ENCODE measurements at places on chromosomes 7 and 10. TPM values are rescaled to one million over a fixed set of nuclear protein-coding genes. Genes with fewer than 3 reads are reported as not detected.

DNA sequence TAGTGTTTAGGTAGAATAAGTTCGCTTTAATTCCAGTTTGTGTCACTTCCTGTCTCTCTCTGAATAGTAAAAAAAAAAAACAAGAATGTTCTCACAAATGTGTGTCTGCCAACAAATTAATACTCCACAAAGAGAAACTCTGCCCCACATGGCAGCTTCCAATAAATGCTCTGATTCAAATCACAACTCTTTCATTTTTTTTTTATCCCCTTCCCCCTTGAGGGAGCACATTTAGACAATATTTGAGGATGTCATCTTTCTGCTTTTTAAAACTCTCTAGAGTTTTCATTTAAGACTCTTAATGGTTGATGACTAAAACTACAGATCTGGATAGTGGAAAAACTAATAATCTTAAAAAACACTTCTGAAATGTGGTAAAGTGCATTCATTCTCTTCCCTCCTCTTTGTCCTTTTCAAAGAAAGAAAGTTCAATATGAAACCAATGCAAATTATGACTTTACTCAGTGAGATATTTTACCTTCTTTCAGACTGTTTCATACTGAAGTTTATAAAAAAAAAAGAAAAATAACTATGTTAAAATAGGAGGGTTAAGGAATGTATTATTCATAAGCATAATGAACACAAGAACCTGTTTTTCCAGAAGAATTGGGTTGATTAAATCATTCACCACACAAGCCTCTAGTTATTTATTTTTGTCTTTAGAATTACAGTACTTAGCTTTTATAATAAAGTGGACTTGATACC lies 42.3 kb downstream of the ARID5B start:
- peak; percentile 62 for DNase-seq

DNA sequence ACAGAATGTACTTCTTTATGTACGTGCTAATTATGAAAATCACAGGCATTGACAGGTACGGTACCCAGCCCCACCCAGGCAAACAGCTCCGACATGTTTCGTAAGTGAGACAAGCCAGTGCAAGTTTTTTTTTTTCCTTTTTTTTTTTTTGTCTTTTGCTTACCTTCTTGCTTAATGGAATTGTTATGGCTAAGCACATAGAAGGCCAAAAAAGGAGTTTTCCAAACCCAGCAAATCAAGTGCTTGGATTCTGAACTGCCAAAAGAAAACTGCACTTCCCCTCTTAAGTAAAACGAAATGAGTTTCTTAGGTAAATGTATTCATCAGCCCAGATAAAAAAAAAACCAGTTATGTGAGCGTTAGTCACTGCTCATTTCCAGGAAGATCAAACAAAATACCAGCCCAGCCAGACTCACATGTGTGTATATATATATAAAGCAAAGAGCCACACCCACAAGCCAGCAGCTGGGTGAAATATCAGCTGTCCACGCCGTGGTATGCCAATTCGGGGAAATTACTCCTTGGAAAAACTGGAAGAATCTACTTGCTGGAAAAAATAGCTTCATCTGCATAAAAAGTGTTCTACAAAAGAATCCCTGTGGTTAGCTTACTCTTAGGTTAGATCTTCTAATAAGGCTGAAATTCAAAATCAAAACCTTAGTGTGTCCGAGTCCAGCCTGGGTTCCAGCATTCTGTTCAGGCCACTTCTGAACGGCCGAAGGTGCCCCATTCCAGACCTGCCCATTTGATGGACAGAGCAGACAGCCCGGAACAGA lies 8.0 kb downstream of the KLF6 start:
- no peak for DNase-seq

DNA sequence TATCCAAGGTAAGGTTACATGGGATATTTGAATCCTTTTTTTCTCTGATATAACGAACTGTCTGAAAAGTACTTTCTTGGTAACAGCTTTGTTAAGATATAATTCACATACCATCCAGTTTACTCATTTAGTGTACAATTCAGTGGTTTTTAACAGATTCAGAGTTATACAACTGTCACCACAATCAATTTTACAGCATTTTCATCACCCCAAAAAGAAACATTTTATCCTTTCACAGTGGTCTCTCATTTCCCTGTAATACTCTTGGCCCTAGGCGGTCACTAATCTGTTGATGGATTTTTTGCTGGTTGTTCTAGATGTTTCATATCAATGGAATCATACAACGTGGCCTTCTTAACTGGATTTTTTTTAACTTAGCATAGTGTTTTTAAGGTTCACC lies 91.6 kb downstream of the GLCCI1 start:
- DNase-seq = no peak

GRCh38 chr10:14142606-14143250 lies 188.0 kb downstream of the FRMD4A start:
- no peak for DNase-seq

GRCh38 chr7:30886608-30887011 lies 25.0 kb upstream of the AQP1 start:
- no peak for DNase-seq

DNA sequence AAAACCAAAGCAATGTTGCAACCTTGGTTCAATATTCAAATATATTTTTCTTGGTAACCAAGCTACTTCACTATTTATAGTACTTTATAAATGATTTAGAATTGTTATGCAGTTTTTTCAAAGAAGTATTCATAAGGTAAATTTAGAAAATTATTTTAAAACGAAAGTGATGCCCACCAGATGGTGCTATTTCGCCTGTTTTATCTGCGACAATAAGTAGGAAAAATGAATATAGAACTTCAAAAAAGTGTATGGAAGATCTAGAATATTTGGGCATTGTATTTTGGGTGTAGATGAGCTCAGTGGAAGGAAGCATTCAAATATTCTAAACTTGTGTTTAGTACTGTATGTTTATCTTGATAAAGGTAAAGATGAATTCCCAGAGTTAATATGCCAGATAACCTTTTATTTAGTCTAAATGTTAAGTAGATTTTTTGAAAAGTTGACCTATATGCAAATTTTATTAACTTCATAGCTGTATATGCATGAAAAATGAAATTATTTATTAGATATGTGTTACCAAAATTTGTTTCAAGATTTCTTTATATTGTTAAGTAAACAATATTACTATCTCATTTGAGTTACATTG lies 93.2 kb downstream of the ADK start:
- DNase-seq = peak; percentile 10

DNA sequence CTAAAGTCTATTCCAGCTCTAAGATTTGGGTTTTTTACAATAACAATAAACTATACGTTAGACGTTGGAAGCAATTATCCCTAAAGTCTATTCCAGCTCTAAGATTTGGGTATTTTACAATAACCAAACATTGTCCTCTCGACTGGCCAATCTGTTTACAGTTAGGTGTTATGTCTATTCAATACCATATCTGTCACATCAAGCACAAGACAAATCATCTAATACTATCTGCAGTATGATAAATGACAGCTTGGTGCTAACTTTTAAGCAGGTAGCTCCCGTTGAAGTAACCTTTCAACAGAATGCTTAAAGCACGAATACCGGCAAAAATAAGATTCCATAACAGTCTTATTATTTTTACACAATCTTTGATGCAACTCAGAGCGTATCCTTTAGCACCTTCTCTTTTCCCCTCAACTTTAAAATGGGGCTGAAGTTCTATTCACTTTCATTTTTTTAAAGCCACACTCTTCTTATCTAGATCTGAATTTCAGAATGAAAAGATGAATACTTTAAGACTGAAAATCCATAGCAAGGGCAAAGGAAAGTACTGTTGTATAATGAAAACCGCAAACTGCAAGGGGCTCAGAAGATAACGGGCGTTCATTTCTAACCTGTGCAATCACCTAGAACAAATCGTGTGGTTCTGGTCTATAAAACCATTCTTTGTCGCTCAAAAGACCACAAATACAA lies 925 bp downstream of the H2AZ2 start:
- no peak for DNase-seq

DNA sequence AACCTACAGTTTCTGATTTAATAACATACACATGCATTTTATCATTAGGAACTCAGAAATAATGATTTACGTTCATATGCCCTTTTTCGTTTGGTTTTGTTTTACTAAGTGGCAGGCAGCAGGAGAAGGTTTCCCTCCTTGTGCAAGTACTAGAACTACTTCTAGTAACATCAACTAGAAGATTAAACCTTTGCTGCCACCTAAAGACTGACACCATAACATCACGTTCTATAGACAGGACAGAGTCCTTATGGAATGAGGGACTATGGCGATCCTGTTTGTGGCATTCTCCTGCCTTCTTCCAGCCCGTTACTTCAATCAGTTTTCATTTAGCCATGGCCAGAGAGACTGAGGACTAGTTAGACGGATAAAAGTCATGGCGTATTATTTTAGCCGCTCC lies 53.2 kb downstream of the GAD2 start:
- DNase-seq = no peak

Gene PON3
- 3.7 TPM for total RNA-seq

Gene RPEL1
- not detected for total RNA-seq

Gene CALN1
- 0.42 TPM for total RNA-seq

Gene TSPAN33
- total RNA-seq = 9.5 TPM

Gene TMEM213
- total RNA-seq = not detected

GRCh38 chr7:154423231-154423630 lies 371.0 kb downstream of the DPP6 start:
- DNase-seq = peak; percentile 20

Gene ZNF33A
- total RNA-seq = 58.4 TPM

- DNase-seq = no peak
These were observed 72.1 kb downstream of the PTPRZ1 start for GRCh38 chr7:121945066-121945465.

DNA sequence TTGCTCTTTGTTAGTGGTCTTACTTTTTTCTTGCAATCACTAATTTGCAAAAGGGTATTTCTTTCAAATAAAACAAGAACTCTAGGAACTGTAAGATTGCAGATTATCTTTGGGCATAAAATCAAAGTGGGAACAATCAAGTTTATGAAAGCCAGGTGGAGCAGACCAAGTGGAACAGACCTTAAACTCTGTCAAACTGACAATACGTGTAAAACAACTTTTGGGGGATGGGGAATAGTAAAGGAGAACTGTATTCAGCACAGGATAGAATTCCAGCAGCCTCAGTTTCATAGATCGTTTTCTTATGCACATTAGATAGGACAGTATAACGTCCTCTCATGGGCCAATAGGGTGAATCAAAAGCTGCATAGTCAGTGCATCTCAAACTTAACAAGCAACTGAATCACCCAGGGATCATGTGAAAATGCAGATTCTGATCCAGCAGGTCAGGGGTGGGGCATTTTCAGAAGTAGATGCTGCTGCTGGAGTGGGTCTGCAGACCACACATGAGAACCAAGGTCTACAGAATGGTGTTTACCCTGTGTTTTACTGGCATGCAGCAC lies 120.7 kb downstream of the PIP4K2A start:
- no peak for DNase-seq

Gene IL2RA
- 0.37 TPM for total RNA-seq

- DNase-seq = no peak
These were observed 59.5 kb upstream of the PRPS1L1 start for GRCh38 chr7:18087026-18087686.

DNA sequence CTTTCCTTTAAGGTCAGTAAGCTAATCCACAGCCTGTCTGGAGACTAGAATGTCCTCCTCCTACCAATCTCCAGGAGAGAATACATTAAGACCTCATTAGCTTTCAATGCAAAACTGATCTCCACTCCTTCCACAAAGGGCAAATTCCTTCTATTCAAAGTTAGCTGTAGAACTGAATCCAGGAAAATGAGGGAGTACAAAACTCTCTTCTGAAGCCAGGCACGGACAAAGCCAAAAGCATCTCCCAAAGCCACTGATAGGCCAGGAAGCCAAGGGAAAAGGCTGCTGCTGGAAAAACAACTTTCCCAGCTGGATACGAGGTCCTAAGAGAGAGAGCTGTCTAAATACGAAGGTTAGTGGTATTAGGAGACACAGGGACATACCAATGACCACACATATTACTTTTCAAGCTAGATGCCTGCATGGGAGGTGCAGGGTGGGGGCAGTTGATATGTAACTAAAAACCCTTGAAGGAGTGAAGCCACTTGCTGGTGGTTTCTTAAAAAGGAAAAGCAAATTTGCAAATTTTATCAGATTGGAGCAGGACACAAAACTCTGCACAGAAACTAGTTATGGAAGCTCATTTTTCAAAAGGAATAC lies 43.6 kb downstream of the MKX start:
- DNase-seq = no peak

Gene ATOH7
- not detected for total RNA-seq

GRCh38 chr10:7277867-7278266 lies 133.0 kb downstream of the SFMBT2 start:
- DNase-seq = no peak

Gene GPR22
- total RNA-seq = 2.2 TPM

- no peak for DNase-seq
These were observed 1.1 kb upstream of the ZC3HAV1L start for GRCh38 chr7:139036901-139037300.

Gene PNLIPRP3
- total RNA-seq = not detected

DNA sequence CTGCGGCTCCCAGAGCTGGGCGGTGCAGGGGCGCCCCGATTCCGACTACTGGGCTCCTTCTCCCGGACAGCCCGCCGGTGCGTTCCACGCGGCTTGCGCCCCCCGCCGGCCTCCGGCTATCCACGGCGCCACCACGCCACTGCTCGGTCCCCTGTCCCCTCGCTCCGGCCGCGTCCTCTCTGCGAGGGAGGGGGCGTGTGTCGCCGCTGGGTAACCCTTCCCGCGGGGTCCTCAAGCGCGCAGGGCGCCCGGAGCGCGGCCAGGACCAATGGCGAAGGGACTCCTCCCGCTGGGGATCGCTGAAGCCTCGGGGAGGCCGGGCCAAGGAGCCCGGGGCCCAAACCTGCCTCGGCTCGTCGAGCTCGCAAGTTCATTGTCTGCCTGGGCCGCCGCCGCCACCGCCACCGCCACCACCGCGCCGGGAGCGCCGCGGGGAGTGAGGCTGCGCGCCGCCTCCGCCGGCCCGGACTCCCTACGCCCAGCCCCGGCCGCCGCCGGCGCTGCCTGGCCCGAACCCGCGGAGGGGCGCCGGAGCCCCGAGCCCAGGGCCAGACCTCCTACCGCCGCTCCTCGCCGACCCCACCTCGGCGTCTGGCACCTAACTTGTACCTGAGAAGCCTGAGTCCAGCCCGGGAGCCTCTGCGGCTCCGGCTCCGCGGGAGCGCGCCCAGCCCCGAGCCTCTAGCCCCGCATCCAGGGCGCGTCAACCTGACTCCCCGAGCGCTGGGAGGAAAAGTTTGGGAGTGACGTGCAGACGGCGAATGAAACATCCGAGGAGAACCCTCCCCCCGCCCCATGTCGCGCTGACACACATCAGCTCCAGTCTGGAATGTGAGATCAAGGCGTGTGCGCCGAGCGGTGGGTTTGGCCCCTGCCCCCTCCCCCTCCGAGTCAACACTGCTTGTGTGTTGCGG lies at the start of gene CHST15:
Gene CHST15, minus strand, starts transcription at position 739 of the 914 bp plus-strand sequence. CDS start 47,386 bp downstream, outside the sequence.
- no peak for DNase-seq

GRCh38 chr10:77643795-77644468 lies 6.3 kb upstream of the KCNMA1 start:
- DNase-seq = no peak

Gene CFAP46
- 0.53 TPM for total RNA-seq

GRCh38 chr10:74415146-74415839 lies 264.3 kb downstream of the ADK start:
- no peak for DNase-seq

DNA sequence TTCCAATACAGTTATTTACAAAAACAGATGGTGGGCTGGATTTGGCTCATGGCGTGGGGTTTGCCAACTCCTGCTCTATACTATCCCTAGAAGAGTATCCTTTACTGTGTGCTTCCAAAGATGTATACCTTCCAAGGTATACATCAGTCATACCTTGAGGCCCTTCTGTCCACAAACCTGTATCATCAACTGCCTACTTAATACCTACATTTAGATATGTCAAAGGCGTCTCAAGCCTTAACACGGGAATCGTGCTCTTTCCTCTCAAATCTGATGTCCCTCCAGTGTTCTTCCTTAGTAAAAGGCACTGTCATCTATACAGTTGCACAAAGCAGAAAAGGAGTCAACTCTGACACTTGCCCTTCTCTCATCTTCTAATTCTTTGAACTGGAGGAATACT lies 36.9 kb downstream of the NAMPT start:
- DNase-seq = no peak

Data from urinary bladder (tissue), 4 donors.